ENCODE measurements at places on chromosomes 6 and 20. TPM values are rescaled to one million over a fixed set of nuclear protein-coding genes. Genes with fewer than 3 reads are reported as not detected.

DNA sequence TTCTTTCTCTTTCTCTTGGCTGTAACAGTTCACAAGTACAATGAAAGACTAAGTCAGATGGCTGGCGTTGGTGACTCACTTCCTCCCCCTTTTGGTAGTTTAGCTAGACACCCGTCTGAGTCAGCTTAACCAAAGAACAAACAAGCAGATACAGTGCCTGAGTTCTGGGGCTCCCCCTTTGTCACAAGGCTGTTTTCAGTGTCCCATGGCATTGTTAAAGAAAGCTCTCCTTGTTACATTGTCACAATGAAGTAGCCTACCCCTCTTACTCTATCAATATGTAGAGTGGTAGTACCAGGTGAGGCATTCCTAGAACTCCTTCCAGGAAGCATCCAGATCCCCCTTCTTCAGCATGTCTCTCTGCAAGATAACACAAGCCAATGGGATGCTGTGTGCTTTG is 38.6 kb downstream of the KIAA0408 start:
- DNase-seq: peak; percentile 64

GRCh38 chr20:888057-888456 is 28.1 kb downstream of the ANGPT4 start:
- DNase-seq: no peak

- no peak for DNase-seq
Observed at GRCh38 chr20:40686434-40686882, 2.6 kb downstream of the MAFB start.

DNA sequence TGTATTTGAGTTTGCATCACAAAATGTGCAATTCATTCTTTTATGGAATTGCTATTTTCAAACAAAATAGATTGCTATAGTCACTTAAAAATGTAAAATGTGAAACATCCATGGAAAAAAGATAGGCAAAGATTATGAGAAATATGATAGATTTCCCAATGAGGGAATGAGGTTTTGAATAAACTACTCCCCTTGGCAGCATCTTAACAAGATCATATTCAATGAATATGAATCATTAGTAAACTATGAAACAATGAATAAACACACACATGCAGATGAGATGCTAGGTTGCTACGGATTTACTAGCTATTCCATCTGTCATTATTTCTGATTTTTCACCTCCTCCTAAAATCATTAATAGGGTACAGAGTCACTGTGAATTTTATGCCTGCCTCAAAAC is 401.8 kb downstream of the PHF3 start:
- no peak for DNase-seq

- no peak for DNase-seq
Observed at GRCh38 chr6:116949964-116950363, 72.9 kb downstream of the RFX6 start.

DNA sequence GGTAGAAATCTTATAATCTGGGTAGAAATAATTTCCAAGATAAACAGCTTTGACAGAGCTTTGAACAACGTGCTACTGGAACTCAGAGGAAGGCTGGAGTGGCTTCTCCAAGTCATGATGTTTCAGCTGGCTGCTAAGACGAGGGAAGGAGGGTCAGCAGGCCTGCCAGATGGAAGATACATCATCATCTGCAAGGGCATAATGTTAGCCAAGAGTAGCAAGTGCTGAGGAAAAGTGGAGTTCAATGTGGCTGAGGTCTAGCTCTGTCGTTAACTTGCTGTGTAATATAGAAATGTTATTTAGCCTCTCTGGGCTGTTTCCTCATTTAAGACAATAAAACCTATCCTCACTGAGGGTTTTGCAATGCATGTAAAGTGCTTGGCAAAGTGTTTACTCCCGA is 35.1 kb downstream of the RGS17 start:
- DNase-seq: no peak

DNA sequence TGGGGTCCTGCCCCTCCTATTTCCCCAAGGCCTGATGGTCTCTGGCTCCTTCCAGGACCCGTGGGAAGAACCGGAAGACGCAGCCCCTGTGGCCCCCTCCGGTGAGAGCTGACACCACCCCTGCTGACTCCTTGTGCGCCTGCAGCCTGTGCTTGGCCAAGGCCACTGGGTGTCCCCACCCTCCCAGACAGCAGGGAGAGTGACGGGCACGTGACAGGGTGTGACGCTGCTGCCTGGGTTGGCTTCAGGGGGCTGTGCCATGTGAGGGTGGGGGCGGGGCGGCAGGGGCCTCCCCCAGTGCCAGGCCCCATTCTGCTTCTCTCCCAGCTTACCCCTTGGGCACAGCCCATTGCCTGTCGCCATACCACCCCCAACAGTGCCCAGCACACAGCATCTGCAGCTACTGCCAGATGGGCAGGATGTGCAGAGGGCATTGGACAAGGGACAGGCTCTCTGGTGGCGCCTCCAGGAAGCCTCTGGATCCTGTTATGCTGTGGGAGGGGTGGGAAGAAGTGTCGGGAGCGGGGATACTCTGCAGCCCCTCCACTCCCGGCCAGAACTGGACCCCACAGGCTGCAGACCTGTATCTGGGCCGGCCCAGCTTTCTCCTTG is 2.9 kb downstream of the BIRC7 start:
- DNase-seq: no peak

- DNase-seq: no peak
Observed at GRCh38 chr6:126041516-126041915, 55.2 kb downstream of the TRMT11 start.

GRCh38 chr6:167079853-167080297 is 43.0 kb upstream of the CCR6 start:
- no peak for DNase-seq

DNA sequence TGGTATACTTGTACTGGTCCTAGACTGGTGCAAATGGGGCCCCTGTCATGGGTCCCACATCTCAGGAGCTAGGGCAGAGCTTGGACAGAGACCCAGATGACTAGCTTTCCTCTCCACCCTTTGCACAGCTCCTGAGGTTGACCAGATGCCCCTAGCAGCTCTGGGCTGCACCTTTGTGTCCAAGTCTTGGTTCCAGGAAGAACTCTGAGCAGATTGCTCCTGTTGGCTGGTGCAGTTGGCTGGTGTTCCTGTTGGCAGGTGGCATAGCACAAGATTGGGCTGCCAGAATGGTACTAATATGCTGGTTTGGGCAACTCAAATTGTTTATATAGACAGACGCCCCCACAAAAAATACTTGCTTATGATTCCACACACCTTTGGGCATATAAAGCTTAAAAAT is 89.4 kb upstream of the EZR start:
- no peak for DNase-seq

GRCh38 chr6:21033575-21034026 is 499.3 kb downstream of the CDKAL1 start:
- DNase-seq: no peak

DNA sequence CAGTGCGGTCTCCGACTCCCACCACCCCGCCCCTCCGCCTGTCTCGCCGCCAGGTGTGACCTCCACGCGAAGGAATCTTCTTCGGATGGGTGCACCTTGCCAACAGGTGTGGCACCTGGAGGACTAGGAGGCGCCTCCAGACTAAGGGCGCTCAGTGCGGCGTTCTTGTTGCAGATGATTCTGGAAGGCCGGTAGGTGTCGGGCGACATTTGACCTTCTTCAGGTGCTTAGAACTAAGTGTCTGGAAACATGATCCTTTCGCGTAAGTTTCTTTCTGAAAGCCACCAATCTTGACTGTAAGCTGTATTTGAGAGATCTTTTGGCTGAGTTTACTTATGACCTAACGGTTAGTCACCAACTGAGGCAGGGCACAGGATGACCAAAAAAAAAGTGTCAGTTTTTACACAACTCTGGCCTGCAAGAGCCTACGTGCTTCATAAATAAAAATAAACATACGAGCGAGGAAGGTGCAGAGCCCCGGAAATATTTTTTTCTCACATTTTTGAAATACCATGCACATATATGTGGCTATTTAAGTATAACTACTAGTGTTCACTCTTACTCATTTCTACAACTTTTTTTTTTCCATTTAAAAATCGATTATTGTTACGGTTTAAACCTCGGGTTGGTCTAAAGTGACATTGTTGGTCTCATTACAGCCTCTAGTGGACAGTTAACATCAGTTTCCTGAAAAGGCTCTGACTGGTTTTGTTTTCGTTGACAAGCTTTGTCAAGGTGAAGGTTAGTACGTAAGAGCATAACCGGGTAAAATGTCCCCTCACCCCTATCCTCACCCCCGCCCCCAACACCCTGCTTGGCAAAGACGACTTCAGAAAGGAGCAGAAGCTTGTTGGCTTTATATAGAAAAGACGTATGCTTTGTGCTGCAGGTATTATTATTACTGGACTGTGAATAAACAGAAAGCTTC is 1.6 kb upstream of the ATXN1 start:
- no peak for DNase-seq

The B3GAT2 gene
- total RNA-seq: 0.05 TPM

The TTI1 gene
- total RNA-seq: 66.0 TPM

The MLN gene
- total RNA-seq: not detected

The ENPP4 gene
- total RNA-seq: 0.32 TPM

The ADGRF5 gene
- 0.30 TPM for total RNA-seq

The HLA-DRB5 gene
- not detected for total RNA-seq

The SLC32A1 gene
- not detected for total RNA-seq

The PAX1 gene
- not detected for total RNA-seq

All from SJCRH30 (cell line).